ENCODE measurements at places on chromosomes 2 and 18.

GRCh38 chr2:235149736-235150135 lies 197.9 kb downstream of the SH3BP4 start:
- H3K36me3 ChIP-seq: no peaks in the 10 kb centered on the region
- no peak overlapping the region for H3K4me3 ChIP-seq
- H3K27ac ChIP-seq: no peak overlapping the region
- no peak for DNase-seq
- no peaks in the 10 kb centered on the region for H3K27me3 ChIP-seq
- H3K4me1 ChIP-seq: no peaks in the 10 kb centered on the region

GRCh38 chr2:239890206-239890746 lies 134.9 kb downstream of the NDUFA10 start:
- H3K36me3 ChIP-seq: no peaks in the 10 kb centered on the region
- DNase-seq: no peak
- no peak overlapping the region for H3K27ac ChIP-seq
- no peaks in the 10 kb centered on the region for H3K4me1 ChIP-seq
- no peak overlapping the region for H3K4me3 ChIP-seq

GRCh38 chr2:10283106-10284062 lies 19.3 kb upstream of the HPCAL1 start:
- H3K4me3 ChIP-seq: no peak overlapping the region
- no peak for DNase-seq
- no peak overlapping the region for H3K27ac ChIP-seq
- H3K27me3 ChIP-seq: no peaks in the 10 kb centered on the region

- no peak overlapping the region for H3K4me3 ChIP-seq
- no peak for DNase-seq
- no peaks in the 10 kb centered on the region for H3K36me3 ChIP-seq
- H3K27ac ChIP-seq: no peak overlapping the region
- no peaks in the 10 kb centered on the region for H3K4me1 ChIP-seq
- H3K27me3 ChIP-seq: no peaks in the 10 kb centered on the region
Measured at GRCh38 chr2:128160616-128161275, 69.7 kb downstream of the UGGT1 start.

DNA sequence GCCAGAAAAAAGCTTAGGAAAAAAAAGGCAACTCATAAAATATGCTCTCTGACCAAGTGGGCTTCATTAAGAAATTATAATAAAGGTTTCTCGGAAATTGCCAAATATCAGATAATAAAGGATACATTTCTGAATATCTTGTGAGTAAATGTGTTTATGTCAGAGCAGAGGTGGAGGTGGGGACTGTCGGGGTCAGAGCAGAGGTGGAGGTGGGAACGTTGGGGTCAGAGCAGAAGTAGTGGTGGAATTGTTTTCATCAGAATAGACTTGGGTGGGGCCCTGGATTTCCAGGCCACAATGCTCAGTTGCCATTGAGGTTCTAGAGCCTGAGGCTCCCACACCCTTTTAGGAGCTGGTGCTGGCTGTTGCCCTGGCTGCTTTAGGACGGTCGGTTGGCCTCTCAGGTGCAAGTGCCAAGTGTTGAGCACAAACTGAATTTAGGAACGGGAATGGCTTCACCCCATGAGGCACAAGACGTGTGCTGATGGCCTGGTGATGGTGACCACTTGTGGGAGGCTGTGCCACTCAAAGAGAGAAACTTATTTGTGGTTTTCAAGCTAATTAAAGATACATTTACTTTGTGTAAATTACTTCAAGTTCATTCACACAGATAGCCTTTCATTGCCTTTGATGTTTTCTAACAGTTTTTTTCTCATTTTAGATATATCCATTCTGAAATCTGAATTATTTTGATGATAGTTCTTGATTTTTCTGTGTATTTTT lies 131.5 kb downstream of the ATP9B start:
- DNase-seq: peak; percentile 69
- H3K4me1 ChIP-seq: no peaks in the 10 kb centered on the region
- no peak overlapping the region for H3K4me3 ChIP-seq
- no peaks in the 10 kb centered on the region for H3K36me3 ChIP-seq

DNA sequence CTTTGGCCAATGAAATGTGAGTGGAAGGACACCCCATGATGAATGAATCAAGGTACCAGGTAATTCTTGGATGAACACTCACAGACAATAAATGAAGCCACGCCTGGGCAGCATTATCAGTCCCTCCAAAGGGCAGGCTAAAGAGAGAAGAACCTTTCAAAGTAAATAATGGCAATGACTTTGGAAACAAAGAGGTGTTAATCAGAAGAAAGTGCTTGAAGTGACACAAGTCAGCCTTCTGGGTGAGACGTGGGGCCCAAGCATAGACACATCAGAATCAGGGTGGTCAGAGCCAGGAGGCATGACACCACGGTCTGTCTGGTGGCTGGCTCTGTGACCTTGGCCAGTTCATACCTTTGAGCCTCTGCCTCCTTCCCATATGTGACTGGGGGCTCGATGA lies 103.3 kb downstream of the POLR1A start:
- H3K4me3 ChIP-seq: no peak overlapping the region
- no peaks in the 10 kb centered on the region for H3K36me3 ChIP-seq
- H3K4me1 ChIP-seq: peaks cover 13% of the 10 kb centered on the region
- DNase-seq: no peak
- H3K27ac ChIP-seq: no peak overlapping the region

DNA sequence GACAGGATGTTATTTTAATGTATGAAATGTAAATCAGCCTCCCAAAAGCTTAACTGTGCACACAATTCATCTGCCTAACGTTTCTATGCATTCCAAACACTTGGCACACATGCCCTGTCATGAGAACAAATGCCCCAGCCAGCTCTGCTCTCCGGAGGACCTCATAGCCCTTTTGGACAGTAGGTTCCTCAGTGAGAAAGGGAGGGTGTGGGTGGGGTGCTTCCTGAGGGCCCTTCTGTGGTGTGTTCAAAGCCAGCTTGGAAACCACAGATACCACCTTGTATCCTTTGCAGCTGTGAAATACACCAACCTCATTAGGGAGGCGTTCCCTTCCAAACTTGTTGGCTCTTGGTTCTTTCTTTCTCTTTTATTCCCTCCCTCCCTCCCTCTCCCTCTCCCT lies 102.2 kb upstream of the ASB18 start:
- H3K27me3 ChIP-seq: no peaks in the 10 kb centered on the region
- no peak for DNase-seq
- H3K36me3 ChIP-seq: no peaks in the 10 kb centered on the region

GRCh38 chr2:218009231-218009630 lies 6.4 kb upstream of the TNS1 start:
- no peak for DNase-seq
- peaks cover 7% of the 10 kb centered on the region for H3K4me1 ChIP-seq
- no peak overlapping the region for H3K27ac ChIP-seq

- no peaks in the 10 kb centered on the region for H3K36me3 ChIP-seq
- no peaks in the 10 kb centered on the region for H3K4me1 ChIP-seq
- H3K27me3 ChIP-seq: no peaks in the 10 kb centered on the region
- DNase-seq: no peak
- H3K4me3 ChIP-seq: no peak overlapping the region
Measured at GRCh38 chr2:128590309-128591021, 271.8 kb upstream of the HS6ST1 start.

- H3K27me3 ChIP-seq: no peaks in the 10 kb centered on the region
- H3K4me3 ChIP-seq: no peak overlapping the region
- no peaks in the 10 kb centered on the region for H3K36me3 ChIP-seq
Measured at GRCh38 chr2:101341901-101342624, 33.6 kb upstream of the RNF149 start.

- H3K27me3 ChIP-seq: no peaks in the 10 kb centered on the region
- DNase-seq: no peak
- H3K27ac ChIP-seq: no peak overlapping the region
- H3K4me1 ChIP-seq: peaks cover 8% of the 10 kb centered on the region
- no peak overlapping the region for H3K4me3 ChIP-seq
Measured at GRCh38 chr2:10022966-10023662, 20.2 kb upstream of the KLF11 start.

DNA sequence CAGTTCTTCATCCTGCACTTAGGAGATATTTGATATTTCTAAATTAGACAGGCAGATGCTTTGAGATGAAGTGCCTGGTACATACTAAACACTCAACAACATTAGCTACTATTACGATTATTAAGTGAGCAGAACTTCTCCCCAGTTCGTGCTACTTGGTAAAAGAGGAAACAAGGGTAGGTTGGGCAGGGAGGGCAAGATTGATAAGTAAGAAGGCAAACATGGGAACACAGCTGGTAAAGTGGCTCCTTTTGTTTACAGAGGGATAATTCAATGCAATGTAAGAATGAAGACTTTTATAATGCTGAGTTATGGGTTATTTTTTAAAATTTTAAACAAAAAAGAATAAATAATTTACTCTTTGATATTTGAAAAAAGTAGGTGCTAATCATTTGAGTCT lies 15.9 kb upstream of the WIPF1 start:
- no peak for DNase-seq
- H3K4me3 ChIP-seq: no peak overlapping the region
- peaks cover 2% of the 10 kb centered on the region for H3K4me1 ChIP-seq
- H3K36me3 ChIP-seq: no peaks in the 10 kb centered on the region
- no peaks in the 10 kb centered on the region for H3K27me3 ChIP-seq

GRCh38 chr2:105329561-105330495 lies at the start of gene TGFBRAP1:
Gene TGFBRAP1, minus strand, starts transcription at chr2:105329735. Its CDS starts 21,434 bp downstream, at chr2:105308301.
- H3K27me3 ChIP-seq: no peaks in the 10 kb centered on the region
- H3K27ac ChIP-seq: peak within 1 kb of the TSS; percentile 46
- H3K36me3 ChIP-seq: no peaks in the 10 kb centered on the region
- peaks cover 2% of the 10 kb centered on the region for H3K4me1 ChIP-seq
- peak within 1 kb of the TSS; percentile 56 for H3K4me3 ChIP-seq
- DNase-seq: peak; percentile 57

GRCh38 chr18:28110924-28111323 lies 66.0 kb downstream of the CDH2 start:
- DNase-seq: no peak
- H3K27me3 ChIP-seq: no peaks in the 10 kb centered on the region
- no peaks in the 10 kb centered on the region for H3K36me3 ChIP-seq
- no peak overlapping the region for H3K4me3 ChIP-seq
- H3K27ac ChIP-seq: no peak overlapping the region
- H3K4me1 ChIP-seq: peaks cover 5% of the 10 kb centered on the region

- no peak for DNase-seq
- H3K4me3 ChIP-seq: no peak overlapping the region
- H3K27ac ChIP-seq: no peak overlapping the region
- H3K4me1 ChIP-seq: no peaks in the 10 kb centered on the region
- no peaks in the 10 kb centered on the region for H3K27me3 ChIP-seq
Measured at GRCh38 chr18:13584825-13585224, 141.5 kb downstream of the FAM210A start.

- DNase-seq: no peak
- H3K4me1 ChIP-seq: no peaks in the 10 kb centered on the region
- no peak overlapping the region for H3K27ac ChIP-seq
Measured at GRCh38 chr2:180336550-180336949, 329.5 kb upstream of the CWC22 start.

DNA sequence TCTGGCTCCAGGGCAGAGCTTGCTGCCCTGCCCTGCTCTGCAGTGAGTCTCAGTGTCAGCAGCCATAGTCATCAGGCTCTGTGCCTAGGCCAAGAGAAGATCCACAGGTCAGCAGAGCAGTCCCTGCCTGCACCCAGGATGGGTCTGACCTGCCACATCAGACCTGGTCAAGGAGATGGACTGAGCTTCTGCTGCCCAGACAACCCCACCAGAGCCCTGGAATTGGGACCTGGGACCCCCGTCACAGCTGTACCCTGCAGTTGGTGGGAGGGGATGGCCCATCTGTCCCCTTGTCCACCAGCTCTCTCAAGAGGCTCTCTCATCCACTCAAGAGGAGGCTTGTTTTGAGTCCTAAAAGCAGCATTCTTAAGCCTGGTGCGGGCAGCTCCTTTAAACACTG lies 142.6 kb downstream of the TFCP2L1 start:
- no peaks in the 10 kb centered on the region for H3K36me3 ChIP-seq
- H3K27me3 ChIP-seq: no peaks in the 10 kb centered on the region
- no peak overlapping the region for H3K4me3 ChIP-seq
- no peak for DNase-seq

DNA sequence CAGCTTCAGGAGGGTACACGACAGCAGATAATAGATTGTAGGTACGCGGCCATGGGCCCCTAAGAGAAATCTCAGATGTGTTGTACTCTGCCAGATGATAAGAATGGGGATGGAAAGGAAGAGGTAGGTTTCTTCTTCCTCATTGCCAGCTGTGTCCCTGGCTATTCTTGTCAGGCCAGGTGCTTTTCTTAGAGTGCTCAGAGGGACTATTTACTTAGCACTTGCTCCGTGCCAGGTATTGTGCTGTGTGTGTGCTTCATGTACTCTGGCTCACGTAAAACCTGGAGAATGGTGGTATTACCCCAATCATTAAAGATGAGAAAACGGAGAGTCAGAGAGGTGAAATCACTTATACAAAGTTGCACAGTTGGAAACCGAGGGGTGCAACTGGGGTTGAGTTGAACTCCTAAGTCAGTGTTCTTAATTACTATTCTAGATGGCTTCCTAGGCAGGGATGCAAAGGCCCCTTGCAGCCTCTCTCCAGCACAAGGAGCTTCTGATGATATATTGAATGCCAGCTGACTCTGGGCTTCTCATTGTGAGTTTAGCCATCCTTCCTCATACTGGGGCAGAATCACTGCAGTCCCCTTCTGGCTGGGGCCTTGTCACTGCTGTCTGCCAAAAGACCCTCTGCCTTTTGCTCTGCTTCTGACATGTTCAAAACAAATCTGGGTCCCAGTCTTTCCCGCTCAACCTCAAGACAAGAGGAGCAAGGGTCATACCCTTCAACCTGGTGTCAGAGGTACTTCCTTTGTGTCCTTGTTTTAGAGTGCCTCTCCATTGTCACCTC lies 60.7 kb downstream of the LYPD1 start:
- no peak overlapping the region for H3K27ac ChIP-seq
- no peak overlapping the region for H3K4me3 ChIP-seq
- DNase-seq: no peak

DNA sequence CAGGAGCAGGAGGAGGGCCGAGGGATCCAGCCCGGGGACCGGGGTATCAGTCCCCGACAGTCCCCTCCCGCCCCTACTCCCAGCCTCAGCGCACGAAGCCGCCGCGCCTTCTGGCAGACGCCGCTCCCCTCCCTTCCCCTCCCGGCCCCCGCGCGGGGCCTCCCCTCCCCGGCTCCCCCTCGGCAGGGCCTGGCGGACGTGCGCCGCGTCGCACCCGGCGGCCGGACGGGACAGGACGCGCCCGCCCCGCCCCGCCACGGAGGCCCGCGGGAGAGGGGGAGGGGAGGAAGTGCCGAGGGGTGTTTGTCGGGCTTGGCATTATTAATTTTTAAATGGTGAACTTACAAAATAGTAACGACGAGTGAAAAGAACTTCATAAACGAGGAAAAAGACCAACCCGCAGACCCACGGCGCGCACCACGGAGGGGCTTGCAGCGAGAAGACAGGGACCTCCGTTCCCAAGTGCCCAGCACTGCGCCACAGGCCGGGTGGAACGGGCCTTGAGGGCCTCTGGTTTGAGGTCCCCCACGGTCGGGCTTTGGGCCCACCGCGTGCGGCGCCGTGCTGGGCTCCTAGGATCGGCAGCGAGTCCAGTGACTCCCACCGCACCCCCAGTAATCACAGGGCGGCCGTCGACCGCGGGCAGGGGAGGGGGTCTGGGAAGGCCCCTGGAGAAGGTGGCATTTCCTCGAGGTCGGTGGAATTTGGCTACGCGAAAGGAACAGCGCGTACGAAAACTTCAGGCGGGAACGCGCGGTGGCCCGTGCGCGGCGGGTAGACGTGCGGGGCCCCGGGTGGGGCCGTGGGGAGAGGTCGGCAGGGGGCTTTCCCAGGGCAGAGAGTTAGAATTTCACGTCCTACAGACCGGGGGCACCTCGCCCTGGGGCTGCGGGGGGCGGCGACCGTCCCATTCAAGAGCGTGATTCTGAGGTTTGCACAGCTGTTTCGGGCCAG lies 954 bp upstream of the CTDSP1 start:
- H3K4me3 ChIP-seq: peak overlapping the region; percentile 99
- peaks cover 10% of the 10 kb centered on the region for H3K4me1 ChIP-seq

All from ovary (tissue), 10 donors.